Activated naive CD8-positive, alpha-beta T cell treated with anti-CD3 and anti-CD28 coated beads, Interleukin-2, amount 10 ng/mL, durations not matched to agents 7 days and 5 days (primary cell): ENCODE measurements at places on chromosomes 3 and 15.
A peak's percentile ranks its signal among the peaks of the same experiment; 100 is the strongest.

DNA sequence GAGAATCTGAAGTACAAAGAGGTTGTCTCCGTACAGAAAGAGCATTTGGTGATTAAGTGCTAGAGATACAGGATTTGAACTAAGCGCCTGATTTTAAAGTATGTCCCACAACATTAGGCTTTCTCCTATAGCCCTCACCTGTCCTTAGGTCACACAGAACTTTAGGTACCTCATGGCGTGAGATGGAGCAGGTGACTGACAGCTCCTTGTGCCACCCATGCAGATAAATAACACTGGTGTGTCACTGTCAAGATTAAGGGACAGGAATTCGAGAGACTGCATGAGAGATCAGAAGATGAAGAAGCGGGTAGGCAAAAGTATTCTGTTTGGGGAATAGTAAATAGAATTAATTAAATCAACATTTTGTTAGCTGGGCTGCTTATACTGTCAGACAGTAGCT lies 1.1 kb downstream of the BLM start:
- DNase-seq = no peak

GRCh38 chr15:34206011-34206410 lies 3.9 kb downstream of the KATNBL1 start:
- no peak for DNase-seq

DNA sequence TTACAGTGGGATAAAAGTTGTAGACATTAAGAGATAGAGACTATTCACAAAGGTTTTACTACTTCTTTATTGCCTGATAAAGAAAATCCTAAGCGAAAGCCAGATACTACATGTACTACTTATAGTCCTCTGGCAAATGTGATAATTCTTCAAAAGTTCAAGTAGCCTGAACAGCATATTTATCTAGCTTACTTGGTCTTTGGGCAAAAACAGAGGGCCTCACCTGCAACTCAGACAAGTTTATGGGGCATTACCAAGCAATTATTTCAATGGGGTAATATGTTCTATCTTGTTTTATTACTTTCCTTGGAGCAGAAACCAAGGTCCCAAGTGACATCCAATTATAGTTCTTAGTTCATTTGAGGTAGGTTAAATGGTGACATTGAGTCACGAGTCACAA lies 390.1 kb upstream of the ARHGEF26 start:
- DNase-seq = no peak

DNA sequence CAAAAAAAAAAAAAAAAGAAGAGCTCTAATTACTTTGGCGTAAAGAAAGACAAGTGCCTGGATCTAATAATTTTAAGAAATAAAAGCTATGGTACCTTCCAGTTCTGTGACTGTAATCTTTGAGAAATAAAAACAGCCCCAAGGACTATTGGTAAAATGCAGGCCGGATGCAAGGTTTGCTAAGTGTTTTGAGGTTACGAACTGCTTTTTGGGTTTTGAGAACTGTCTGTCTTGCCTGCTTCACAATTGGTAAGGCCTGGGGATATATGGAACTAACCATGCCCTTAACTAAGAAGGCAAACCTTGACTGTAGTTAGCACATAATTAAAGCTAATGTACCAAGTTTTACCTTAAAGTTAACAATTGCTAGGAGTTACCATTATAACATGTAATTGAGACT lies 388.4 kb upstream of the CBLB start:
- no peak for DNase-seq

- no peak for DNase-seq
Observed at GRCh38 chr3:46334741-46335478, 19.0 kb upstream of the CCR2 start.

DNA sequence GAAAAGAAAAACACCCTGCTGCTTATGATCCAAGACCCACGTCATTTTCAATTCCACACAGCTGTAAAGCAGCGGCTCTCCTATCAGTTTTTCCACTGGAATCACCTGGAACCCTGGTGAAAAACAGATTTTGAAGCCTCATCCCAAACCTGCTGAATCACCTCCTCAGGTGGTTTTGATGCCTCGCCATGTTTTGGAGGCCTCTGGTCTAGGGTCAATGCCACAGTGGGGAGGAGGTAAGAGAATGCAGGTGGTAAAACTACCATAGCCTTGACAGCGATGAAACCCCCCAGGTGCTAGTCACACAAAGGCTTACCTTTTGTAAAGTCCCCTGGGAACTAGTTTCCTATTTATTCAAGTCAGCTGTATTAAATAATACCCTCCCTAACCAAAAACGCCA lies 24.8 kb downstream of the MYO1E start:
- no peak for DNase-seq

DNA sequence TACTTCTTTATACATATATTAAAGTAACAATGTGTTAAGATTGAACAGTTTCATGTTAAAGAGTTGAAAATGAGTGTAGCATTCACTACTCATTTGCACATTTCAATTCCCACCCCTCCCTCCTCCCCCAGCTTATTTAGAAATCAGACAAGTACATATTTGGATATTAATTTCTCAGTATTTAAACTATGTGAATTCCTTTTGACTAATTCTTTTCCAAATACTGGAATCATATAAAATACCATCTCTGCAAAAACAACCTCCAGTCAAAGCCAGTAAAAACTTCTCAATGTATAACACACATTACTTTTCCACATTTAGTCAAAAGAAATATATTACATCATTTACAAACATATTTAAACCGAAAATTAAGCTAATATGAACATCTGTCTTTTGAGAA lies 25.5 kb upstream of the SHC4 start:
- no peak for DNase-seq

DNA sequence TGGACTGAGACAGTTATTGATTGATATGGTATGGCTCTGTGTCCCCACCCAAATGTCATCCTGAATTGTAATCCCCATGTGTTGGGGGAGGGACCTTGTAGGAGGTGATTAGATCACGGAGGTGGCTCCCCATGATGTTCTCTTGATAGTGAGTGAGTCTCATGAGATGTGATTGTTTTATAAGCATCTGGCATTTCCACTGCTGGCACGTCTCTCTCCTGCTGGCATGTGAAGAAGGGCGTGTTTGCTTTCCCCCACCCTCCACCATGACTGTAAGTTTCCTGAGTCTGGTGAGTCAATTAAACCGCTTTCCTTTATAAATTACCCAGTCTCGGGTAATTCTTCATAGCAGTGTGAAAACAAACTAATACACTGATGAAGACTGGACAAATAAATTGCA lies 105.6 kb upstream of the MELTF start:
- DNase-seq = no peak

DNA sequence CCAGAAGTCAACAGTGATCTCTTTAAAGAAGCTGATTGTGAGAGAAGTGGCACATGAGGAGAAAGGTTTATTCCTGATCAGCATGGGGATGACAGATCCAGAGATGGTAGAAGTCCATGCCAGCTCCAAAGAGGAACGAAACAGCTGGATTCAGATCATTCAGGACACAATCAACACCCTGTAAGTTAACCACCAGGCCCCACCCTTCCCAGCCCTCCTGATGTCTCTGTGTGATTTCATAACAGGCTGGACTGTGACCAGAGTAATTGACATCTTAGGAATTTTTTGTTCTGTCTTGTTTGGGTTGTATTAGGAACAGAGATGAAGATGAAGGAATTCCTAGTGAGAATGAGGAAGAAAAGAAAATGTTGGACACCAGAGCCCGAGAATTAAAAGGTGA lies 67.7 kb downstream of the KLHL25 start:
- DNase-seq = no peak

- DNase-seq = peak; percentile 59
Observed at GRCh38 chr3:46097691-46098241, 70.5 kb upstream of the XCR1 start.

DNA sequence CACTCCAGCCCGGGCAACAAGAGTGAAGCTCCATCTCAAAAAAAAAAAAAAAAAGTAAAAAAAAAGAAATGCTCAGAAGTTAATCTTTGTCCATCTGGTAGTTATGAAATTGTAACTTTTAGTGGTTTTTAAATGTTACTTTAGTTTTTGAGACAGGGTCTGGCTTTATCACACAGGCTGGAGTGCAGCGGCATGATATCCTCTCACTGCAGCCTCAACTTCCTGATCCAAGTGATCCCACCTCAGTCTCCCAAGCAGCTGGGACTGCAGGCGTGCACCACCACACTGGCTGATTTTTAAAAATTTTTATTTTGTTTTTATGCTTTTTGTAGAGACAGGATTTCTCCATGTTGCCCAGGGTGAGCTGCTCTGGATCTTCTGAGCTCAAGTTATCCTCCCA lies 1.3 kb downstream of the RNU5B-1 start:
- DNase-seq = no peak

DNA sequence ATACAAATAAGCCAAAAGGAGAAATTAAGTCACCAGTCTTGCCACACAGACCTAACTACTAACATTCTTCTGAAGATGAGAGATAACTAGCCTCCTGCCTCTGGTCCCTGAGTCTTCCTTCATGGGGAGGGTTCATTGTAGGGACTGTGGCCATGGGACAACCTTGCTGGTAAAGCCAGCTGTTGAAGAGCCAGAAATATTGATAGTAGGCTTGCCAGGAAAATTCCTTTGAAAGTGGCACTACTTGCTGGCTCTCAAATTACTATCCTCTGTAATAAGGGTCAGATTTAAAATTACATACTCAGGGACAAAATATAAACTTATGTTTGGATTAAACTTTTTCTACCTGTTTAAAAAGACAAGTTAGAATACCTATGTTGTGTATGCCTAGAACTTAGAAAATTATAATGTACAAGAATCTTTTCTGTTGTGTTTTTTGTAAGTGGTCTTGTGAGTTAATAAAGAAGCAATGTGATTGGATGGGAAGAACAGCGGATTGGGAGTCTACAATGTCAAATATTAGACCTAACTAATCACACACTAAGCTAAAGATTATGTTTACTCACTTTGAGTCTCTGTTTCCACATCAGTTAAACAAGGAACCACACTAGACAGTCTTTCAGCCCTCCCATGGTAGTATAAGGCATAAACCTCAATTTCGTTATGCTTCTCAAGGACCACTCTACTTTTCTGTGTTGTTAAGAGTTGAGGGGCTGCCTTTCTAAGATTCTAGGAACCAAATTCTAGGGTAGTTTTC lies 60.0 kb upstream of the TRIM71 start:
- no peak for DNase-seq

GRCh38 chr15:69880571-69881301 lies 217.0 kb downstream of the TLE3 start:
- DNase-seq = no peak

- DNase-seq = no peak
Observed at GRCh38 chr3:18264361-18264760, 160.8 kb downstream of the SATB1 start.

GRCh38 chr15:58038426-58039078 lies 27.0 kb downstream of the ALDH1A2 start:
- DNase-seq = no peak

DNA sequence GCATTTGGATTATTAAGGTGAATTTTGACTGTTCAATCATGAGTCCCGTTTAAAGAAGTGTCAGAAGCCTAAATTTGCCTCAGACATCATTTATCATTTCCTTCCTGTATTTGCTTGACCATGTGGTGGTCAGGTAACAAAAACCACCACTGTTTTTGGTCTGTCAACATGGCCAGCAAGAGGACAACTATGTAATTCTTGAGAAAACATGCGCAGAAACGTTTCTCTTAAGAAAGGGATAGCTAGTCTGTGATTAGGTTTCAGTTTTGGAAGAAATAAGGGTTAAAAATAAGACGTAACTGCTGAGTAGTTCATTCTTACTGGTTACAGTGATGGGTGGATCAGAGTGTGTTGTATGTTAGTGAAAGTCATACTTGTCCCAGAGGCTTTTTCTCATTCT lies 204.5 kb downstream of the AKAP13 start:
- no peak for DNase-seq

DNA sequence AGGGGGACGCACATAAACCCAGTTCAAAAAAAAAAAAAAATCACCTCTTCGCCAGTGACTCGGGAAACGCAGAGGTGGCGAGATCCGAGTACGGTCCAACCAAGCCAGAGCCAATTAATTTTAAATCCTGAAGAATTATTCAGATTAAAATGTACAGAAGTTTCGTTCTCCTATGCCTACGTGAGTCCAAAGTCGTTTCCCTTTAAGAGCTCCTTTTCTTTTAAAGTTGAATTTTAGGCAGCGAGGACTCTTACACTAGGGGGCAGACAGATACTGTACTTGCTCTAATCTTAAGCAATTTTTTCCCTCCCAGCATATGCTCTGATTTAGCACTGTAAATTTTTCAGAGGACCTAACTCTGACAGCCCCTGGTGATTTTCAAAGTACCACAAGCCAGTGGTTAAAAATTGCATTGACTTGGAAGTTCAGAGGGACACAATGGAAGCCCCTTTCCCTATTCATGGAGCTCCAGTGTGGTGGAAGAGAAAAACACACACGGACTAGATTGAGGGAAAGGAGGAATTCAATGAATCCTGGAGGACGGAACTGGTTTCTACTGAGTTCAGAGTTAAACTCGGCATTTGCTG lies 3.3 kb upstream of the NR2F2 start:
- no peak for DNase-seq

DNA sequence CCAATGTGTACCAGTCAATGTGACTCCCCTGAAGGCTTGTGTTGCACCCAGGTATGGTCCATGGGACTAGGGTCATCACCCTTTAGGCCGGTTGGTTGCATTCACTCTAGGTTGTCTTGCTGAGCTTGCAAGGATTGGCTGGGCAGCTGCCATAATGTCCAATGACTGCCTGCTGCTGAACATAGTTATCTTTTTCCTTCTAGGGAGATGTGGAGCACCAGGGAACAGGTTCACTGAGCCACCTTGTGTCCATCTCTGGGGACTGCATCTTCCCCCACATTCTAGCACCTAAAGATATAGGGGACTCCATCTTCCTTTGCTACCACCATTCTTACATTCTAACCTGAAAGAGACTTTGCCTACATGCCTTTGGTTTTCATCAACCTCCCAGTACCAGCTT lies 580.4 kb upstream of the TBL1XR1 start:
- DNase-seq = peak; percentile 41

DNA sequence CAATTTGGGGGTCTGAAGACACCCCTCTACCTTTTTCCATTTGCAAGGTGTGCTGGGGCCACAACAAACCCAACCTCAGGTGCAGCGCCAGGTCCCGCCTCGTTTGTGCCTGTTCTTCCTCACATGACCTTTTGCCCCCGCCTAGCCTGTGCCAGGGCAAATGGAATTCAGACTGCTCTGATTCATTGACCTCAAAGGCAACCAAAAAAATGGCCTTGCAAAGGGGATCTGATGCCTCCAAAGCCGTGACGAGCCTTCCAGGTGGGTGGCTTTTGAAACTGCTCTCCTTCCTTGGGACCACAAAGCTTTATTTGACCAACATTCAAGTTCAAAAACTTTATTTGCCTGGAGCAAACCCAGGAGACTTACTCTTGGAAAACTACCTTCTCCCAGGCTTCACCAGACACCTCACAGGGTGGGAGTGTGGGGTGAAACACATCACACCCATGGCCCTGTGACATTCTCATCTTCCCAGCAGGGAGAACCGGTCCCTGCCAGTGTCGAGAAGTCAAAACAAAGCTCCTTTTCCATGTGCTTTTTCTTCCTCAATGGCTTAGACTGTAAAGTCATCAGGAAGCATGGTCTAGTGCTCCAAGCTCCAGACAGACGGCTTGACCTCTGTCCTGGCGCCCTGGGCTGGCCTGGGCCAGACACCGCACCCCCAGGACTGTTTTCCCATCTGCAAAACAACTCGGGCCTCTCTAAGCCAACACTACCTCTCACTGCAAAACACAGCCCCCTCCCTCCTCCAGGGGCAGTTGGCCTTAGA lies 103.9 kb upstream of the HES1 start:
- no peak for DNase-seq
